ENCODE measurements at places on chromosomes 6 and 20.
A peak's percentile ranks its signal among the peaks of the same experiment; 100 is the strongest.

GRCh38 chr6:22896696-22897095 is 327.3 kb downstream of the HDGFL1 start:
- DNase-seq: peak; percentile 27

DNA sequence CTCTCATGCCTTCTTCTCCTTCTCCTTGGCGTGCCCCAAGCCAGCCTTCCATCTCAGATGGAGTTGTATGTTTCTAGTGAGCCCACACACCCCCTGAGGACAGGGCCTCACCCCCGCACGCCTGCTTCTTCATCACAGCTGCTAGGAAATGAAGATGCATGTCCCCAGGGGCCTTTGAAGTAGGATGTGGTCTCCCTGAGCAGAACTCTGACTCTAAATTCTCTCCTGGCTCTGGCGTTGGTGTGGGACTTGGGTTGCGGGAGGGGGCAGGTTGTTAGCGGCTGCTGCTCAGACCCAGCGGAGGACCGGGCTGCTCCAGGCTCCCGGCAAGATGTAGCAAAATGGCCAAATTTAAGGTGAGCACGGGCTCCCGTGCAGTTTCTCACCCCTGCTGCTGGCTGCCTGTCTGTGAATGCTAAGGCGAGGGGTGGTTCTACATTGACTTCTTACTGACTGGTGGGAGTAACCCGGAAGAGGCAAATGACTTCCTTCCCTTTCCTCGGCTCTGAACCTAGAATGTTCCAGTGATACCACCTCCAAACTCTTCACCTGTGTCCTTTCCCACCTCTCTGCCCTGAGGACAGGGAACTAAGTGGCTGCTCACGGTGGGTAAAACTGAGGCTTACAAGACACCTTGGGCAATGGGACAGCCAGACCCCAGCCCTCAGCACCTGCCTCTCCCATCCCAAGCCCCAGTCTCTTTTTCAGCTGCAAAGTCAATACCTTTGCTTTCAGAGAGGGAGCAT is 8.8 kb downstream of the SYNJ2 start:
- DNase-seq: no peak

GRCh38 chr6:139324301-139324555 is 32.4 kb upstream of the TXLNB start:
- no peak for DNase-seq

- DNase-seq: no peak
Observed at GRCh38 chr6:54987633-54988290, 141.2 kb downstream of the FAM83B start.

GRCh38 chr6:40822619-40823018 is 216.4 kb downstream of the UNC5CL start:
- DNase-seq: no peak

GRCh38 chr6:28884423-28885131 is 39.2 kb downstream of the TRIM27 start:
- no peak for DNase-seq

- no peak for DNase-seq
Observed at GRCh38 chr20:32132911-32133549, 23.5 kb downstream of the TM9SF4 start.

- no peak for DNase-seq
Observed at GRCh38 chr20:51616060-51616459, 73.5 kb upstream of the NFATC2 start.

DNA sequence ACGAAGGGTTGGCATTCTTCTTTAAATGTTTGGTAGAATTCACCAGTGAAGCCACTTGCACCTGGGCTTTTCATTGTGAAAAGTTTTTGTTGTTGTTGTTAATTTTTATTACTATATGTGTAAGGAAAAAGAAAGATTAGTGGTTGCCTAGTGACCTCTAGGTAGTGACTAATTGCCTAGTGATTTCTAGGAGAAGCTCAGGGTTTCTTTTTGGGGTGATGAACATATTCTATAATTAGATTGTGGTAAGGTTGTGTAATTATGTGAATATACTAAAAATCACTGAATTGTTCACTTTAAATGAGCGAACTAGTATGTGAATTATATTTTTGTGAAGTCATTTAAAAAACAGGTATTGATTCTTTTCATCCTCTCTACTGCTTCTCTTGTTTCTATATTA is 123.8 kb upstream of the TMEM170B start:
- no peak for DNase-seq

DNA sequence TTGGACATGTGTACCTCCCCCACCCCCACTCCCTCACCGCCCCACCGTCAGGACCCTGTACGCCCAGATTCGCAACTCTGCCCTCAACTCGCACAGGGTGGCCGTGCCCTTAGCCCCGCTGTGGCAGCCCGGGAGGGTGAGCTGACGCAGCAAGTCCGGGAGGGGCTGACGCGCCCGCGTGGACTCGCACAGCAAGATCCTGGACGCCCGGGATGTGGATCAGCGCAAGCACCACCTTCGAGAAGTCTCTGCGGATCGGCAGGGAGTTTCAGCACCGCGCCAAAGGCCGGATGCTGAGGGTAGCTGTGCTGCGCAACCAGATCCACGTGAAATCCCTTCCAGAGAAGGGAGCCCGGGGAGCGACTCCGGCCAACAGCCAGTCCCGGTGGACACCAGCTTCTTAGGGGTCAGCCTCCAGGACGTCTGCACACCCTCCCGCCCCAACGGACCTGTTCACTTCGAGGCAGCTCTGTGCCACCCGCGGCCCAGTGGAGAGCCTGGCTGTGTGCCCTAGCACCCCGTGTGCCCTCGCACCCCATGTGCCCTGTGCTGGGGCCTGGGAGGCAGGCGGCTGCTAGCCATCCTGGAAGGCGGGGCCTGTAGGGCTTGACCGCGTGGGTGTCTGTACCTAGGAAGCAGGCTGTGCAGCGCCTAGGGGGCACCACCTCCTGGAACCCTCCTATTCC is 6.7 kb upstream of the GJA10 start:
- DNase-seq: no peak

DNA sequence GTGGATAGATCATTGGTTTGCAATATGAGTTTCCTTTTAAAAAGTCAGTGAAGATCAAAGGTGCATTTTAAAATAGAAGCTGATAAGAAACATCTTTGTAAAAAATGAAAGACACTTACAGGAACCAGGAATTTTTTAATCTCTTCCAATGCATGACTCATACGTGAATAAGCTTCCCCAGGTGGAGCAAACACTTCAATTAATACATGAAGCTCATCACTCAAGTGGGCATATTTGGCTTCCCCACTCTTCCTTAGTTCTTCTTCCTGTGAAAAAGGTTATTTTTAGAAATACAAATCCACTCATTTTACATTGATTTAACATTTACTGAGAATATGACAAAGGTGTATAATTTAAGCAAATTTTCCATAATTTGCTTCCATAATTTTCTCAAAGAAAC is 308.1 kb downstream of the KHDRBS2 start:
- no peak for DNase-seq

- no peak for DNase-seq
Observed at GRCh38 chr6:104653781-104654180, 205.9 kb downstream of the HACE1 start.

- no peak for DNase-seq
Observed at GRCh38 chr20:10007747-10008146, 27.0 kb upstream of the ANKEF1 start.

DNA sequence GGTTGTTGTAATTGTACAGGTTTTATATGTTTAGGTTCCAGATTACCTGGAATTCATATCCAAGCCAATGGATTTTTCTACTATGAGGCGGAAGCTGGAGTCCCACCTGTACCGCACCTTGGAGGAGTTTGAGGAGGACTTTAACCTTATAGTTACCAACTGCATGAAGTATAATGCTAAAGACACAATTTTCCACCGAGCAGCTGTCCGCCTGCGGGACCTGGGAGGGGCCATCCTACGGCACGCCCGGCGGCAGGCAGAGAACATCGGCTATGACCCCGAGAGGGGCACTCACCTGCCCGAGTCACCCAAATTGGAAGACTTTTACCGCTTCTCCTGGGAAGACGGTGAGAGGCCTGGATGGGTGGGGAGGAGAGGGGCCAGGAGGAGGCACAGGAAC is 13.6 kb downstream of the BRPF3 start:
- no peak for DNase-seq

Data from HAP-1 (cell line).